Stimulated activated CD8-positive, alpha-beta memory T cell treated with anti-CD3 and anti-CD28 coated beads, Interleukin-15, amount 100 ng/mL, for 24 hours (primary cell): ENCODE measurements at places on chromosomes 11 and 22.

GRCh38 chr11:128472128-128473089 lies 114.9 kb downstream of the ETS1 start:
- DNase-seq, result no peak

- DNase-seq, result no peak
Observed at GRCh38 chr22:27829620-27830019, 28.1 kb upstream of the MN1 start.

GRCh38 chr11:9625728-9626127 lies 38.1 kb upstream of the SWAP70 start:
- DNase-seq, result no peak

- no peak for DNase-seq
Observed at GRCh38 chr11:45021001-45021400, 70.3 kb upstream of the TP53I11 start.
